ENCODE measurements at places on chromosomes 11 and 22.

DNA sequence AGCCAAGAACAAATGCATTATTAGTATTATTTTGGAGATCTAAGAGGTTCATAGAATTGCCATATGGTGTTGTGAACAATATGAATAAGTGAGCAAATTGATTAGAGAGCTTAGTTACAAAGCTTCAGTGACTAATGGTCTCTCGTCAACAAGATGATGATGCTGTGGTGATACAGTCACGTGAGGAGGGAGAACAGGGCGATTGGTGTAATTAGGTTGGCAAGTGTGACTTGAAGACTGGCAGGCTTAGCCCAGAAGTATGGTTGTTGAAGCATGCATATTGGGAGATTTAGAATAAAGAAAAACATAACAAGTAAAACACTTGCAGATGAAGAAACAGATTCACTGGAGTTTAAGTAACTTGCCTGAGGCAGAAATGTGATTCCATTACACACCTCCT lies 100.6 kb upstream of the SORL1-AS1 start:
- peaks cover 81% of the 10 kb centered on the region for H3K36me3 ChIP-seq
- H3K27ac ChIP-seq, result peak overlapping the region; percentile 27
- peaks cover 27% of the 10 kb centered on the region for H3K4me1 ChIP-seq
- H3K27me3 ChIP-seq, result no peaks in the 10 kb centered on the region
- no peak for DNase-seq

DNA sequence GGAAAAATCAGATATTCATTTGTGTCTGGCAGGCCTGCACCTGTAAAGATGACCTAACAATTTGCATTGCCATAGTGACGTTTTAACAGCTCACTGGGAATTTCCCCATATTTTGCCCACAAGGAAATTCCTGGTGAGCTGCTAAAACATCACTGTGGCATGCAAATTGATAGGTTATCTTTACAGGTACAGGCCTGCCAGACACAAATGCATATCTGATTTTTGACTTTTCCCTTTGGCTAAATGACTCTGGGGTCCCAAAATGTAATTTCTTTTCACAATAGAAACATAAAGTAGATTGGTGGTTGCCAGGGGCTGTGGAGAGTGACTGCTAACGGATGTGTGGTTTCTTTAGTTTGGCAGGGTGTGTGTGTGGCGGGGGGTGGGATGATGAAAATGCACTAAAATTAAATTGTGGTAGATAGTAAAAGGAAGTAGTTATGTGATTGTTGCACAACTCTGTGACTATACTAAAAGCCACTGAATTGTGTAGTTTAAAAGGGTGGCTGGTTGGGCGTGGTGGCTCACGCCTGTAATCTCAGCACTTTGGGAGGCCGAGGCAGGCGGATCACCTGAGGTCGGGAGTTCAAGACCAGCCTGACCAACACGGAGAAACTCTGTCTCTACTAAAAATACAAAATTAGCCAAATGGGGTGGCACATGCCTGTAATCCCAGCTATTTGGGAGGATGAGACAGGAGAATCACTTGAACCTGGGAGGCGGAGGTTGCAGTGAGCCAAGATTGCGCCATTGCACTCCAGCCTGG lies 18.5 kb upstream of the FEZ1 start:
- no peaks in the 10 kb centered on the region for H3K36me3 ChIP-seq
- no peak overlapping the region for H3K4me3 ChIP-seq
- peak overlapping the region; percentile 93 for H3K27ac ChIP-seq

DNA sequence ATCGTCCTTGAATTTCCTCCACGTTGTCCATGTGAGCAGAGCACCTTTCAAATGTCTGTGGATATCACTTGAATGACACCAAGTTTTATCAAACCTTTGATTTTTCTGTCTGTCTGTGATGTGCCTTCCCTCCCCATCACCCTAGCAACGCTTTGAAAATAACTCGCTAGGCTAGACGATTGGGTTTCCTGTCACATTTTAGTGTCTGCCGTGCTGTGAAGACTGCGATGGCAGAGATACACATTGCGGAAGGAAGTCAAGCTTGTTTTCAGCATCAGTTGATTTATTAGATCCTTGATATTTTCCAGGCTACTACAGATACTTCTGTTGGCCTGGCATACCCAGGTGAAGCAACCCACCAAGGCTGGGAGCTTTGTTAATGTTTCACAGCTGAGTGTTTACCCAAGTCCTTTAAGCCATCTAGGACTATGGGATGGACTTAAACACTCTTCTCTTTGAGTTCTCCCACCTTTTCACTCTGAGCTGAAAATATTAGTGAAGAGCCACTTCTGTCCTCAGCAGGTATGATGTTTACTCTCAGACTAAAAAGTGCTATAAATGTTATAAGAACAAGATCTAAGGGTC lies 93.6 kb upstream of the CD44 start:
- peak overlapping the region; percentile 74 for H3K4me3 ChIP-seq
- H3K36me3 ChIP-seq, result peaks cover 18% of the 10 kb centered on the region
- DNase-seq, result peak; percentile 52
- peak overlapping the region; percentile 93 for H3K27ac ChIP-seq
- H3K27me3 ChIP-seq, result no peaks in the 10 kb centered on the region
- peaks cover 86% of the 10 kb centered on the region for H3K4me1 ChIP-seq

DNA sequence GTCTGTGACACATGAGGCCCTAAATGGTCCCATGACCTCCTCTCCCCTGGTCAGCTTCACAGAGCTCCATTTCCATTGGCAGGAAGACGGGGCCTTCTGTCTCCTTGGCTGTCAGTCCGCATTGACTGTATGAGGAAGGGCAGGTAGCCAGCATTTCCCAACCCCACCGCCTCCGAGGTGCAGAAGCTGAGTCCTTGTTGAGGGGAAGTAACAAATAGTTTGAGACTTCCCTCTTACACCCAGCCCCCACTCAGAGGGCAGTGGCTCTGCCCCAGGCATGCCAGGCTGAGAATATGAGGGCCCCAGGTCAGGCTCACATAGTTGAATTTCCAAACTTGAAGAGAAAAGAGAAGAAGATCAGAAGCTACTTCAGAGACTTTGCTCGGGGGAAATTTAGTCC lies 611.1 kb downstream of the BRD1 start:
- peak; percentile 6 for DNase-seq
- no peaks in the 10 kb centered on the region for H3K4me1 ChIP-seq
- no peaks in the 10 kb centered on the region for H3K36me3 ChIP-seq
- peaks cover 65% of the 10 kb centered on the region for H3K27me3 ChIP-seq
- no peak overlapping the region for H3K4me3 ChIP-seq
- H3K27ac ChIP-seq, result no peak overlapping the region

DNA sequence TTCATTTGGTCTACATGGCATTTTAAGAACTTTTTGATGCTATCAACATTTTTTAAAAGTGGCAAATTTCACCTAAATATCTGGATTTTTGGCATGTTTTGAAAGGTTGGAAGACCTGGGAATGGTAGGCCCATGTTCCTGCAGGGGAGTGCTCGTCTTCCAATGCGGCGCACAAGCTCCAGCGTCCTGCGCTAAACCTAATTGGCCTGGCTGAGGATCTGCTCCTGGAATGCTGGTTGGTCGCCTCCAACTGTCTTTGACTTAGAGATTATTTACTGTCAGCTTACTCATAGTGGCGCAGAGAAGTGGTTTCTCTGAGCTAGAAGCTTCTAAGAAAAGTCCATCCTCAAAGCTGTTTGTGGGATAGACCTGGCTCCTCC lies 626 bp upstream of the LIMK2 start:
- H3K4me3 ChIP-seq, result peak overlapping the region; percentile 93
- peak overlapping the region; percentile 92 for H3K27ac ChIP-seq
- peaks cover 36% of the 10 kb centered on the region for H3K36me3 ChIP-seq
- peaks cover 59% of the 10 kb centered on the region for H3K4me1 ChIP-seq

- H3K4me1 ChIP-seq, result no peaks in the 10 kb centered on the region
- no peak overlapping the region for H3K27ac ChIP-seq
- no peaks in the 10 kb centered on the region for H3K36me3 ChIP-seq
- no peaks in the 10 kb centered on the region for H3K27me3 ChIP-seq
Observed at GRCh38 chr11:30763951-30764350, 177.8 kb upstream of the MPPED2 start.

- no peak for DNase-seq
- no peaks in the 10 kb centered on the region for H3K4me1 ChIP-seq
- H3K4me3 ChIP-seq, result no peak overlapping the region
Observed at GRCh38 chr11:26987272-26987671, 6.6 kb upstream of the FIBIN start.

GRCh38 chr11:134385774-134386565 lies 26.1 kb downstream of the B3GAT1 start:
- no peak for DNase-seq
- peaks cover 40% of the 10 kb centered on the region for H3K27me3 ChIP-seq
- H3K4me3 ChIP-seq, result no peak overlapping the region
- peaks cover 21% of the 10 kb centered on the region for H3K4me1 ChIP-seq

DNA sequence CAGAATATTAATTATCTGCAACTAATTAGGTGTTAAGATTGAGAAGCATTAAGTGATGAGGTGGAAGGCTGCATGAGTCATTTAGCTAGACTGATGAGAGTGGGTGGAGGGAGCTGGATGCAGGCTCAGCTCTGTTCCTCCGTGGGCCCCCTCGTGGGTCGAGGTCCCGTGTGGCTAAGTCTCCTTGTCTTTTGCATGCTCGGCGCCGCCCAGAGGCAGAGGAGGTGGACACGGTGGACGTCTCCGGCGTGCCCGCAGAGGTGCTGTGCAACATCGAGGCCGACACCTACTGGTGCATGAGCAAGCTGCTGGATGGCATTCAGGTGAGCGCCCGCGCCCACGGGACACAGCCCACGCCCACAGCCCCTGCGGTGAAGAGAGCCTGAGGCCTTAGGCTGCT lies 211.6 kb downstream of the TBC1D22A start:
- no peak for DNase-seq
- H3K27ac ChIP-seq, result no peak overlapping the region
- H3K4me1 ChIP-seq, result peaks cover 19% of the 10 kb centered on the region
- no peak overlapping the region for H3K4me3 ChIP-seq

GRCh38 chr22:41845380-41846267 lies 12.7 kb downstream of the SREBF2 start:
- DNase-seq, result no peak
- H3K4me1 ChIP-seq, result peaks cover 87% of the 10 kb centered on the region
- H3K27me3 ChIP-seq, result no peaks in the 10 kb centered on the region
- peaks cover 67% of the 10 kb centered on the region for H3K36me3 ChIP-seq
- H3K27ac ChIP-seq, result peak overlapping the region; percentile 60

- no peak overlapping the region for H3K4me3 ChIP-seq
- no peaks in the 10 kb centered on the region for H3K36me3 ChIP-seq
- peaks cover 40% of the 10 kb centered on the region for H3K27me3 ChIP-seq
- peaks cover 7% of the 10 kb centered on the region for H3K4me1 ChIP-seq
Observed at GRCh38 chr11:1630271-1630670, 696 bp downstream of the KRTAP5-5 start.

DNA sequence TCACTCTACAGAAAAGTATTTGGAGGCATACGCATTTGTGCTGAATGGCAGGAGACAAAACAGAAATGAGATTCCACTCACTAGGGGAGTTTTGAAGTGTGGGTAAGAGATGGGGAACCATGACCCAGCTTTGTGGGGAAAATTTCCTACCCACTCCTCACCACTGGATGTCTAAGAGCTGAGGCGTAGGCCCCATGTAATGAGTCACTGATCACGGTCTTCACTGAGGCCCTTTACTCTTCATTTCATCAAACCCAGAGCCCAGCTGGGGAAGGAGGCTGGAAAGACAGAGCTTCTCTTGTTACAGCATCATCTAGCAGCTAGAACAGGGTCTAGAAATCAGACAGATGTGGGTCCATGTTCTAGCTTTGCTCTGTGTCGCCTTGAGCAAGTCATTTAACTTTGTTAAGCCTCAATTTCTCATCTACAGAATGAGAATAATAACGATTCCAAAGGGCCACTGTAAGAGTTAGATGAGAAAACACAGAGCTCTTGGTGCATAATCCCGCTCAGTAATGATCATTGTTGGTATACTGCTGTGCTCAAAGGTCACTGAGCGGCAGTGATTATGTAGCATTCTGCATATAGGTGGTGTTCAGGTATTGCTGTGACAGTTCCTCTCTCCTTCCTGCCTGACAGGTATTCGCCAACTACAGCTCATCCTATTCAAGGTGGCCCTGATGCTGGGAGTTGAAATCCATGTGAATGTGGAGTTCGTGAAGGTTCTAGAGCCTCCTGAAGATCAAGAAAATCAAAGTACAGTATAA lies 97.2 kb downstream of the MICAL2 start:
- H3K4me1 ChIP-seq, result peaks cover 73% of the 10 kb centered on the region
- H3K4me3 ChIP-seq, result peak overlapping the region; percentile 29
- DNase-seq, result peak; percentile 53
- H3K36me3 ChIP-seq, result peaks cover 98% of the 10 kb centered on the region
- H3K27me3 ChIP-seq, result no peaks in the 10 kb centered on the region

- no peak overlapping the region for H3K27ac ChIP-seq
- peaks cover 48% of the 10 kb centered on the region for H3K27me3 ChIP-seq
- H3K36me3 ChIP-seq, result no peaks in the 10 kb centered on the region
- H3K4me3 ChIP-seq, result no peak overlapping the region
- peaks cover 44% of the 10 kb centered on the region for H3K4me1 ChIP-seq
- peak; percentile 60 for DNase-seq
Observed at GRCh38 chr11:78420796-78421209, 3.2 kb upstream of the GAB2 start.

DNA sequence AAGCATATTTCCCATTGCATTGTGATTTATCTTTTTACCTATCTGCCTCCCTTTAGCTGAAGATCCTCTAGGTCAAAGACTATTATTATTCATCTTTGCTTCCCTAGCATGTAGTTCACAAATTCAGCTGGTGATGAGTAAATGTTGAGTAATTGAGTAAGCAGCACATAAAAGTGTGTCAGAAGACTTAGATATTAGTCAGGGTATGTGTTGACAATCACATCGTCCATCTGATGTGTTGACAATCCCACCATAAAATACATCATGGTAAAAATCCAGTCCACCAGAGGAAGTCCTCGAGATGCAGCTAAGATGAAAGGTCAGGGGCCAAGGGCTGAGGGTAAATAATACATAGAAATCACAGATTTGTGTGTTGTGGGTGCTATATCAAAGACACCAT lies 22.9 kb upstream of the ABTB2 start:
- H3K4me3 ChIP-seq, result no peak overlapping the region
- no peak for DNase-seq
- peaks cover 6% of the 10 kb centered on the region for H3K27me3 ChIP-seq
- peaks cover 6% of the 10 kb centered on the region for H3K36me3 ChIP-seq

GRCh38 chr22:40007853-40008710 lies 13.3 kb downstream of the FAM83F start:
- no peaks in the 10 kb centered on the region for H3K36me3 ChIP-seq
- H3K4me1 ChIP-seq, result peaks cover 12% of the 10 kb centered on the region
- H3K27me3 ChIP-seq, result peaks cover 23% of the 10 kb centered on the region

DNA sequence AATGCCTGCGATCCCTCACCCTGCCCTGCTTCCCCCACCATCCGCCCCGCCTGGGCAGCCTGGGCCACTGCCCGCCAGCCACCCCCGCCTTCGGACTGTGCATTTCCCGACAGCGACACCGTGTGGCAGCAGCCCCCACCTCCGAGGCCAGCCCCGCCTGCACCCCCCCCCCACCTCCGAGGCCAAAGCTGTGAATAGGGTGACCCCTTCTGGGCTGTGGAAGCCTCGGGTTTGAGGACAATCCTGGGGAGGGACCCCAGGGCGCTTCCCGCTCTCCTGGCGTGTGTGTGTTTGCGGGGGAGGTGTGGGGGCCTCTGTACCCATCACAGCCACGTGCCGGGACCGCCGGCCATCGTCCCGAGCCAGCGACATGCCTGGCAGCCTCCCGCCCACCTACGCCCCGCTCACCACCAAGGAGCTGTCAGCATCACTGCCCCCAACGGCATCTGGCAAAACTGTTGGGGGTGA lies 33.8 kb upstream of the PPARA start:
- no peaks in the 10 kb centered on the region for H3K36me3 ChIP-seq
- no peak overlapping the region for H3K4me3 ChIP-seq
- H3K27me3 ChIP-seq, result no peaks in the 10 kb centered on the region
- DNase-seq, result peak; percentile 88
- H3K4me1 ChIP-seq, result peaks cover 3% of the 10 kb centered on the region

GRCh38 chr22:29697853-29698598 lies 21.8 kb upstream of the CABP7 start:
- peaks cover 40% of the 10 kb centered on the region for H3K36me3 ChIP-seq
- peaks cover 19% of the 10 kb centered on the region for H3K4me1 ChIP-seq
- H3K27ac ChIP-seq, result no peak overlapping the region
- no peak overlapping the region for H3K4me3 ChIP-seq
- DNase-seq, result no peak
- peaks cover 8% of the 10 kb centered on the region for H3K27me3 ChIP-seq
